SJCRH30 (cell line): ENCODE measurements at places on chromosomes 11 and 22.

- no peak for DNase-seq
These were observed 3.4 kb downstream of the DSCAML1 start for GRCh38 chr11:117793583-117793982.

DNA sequence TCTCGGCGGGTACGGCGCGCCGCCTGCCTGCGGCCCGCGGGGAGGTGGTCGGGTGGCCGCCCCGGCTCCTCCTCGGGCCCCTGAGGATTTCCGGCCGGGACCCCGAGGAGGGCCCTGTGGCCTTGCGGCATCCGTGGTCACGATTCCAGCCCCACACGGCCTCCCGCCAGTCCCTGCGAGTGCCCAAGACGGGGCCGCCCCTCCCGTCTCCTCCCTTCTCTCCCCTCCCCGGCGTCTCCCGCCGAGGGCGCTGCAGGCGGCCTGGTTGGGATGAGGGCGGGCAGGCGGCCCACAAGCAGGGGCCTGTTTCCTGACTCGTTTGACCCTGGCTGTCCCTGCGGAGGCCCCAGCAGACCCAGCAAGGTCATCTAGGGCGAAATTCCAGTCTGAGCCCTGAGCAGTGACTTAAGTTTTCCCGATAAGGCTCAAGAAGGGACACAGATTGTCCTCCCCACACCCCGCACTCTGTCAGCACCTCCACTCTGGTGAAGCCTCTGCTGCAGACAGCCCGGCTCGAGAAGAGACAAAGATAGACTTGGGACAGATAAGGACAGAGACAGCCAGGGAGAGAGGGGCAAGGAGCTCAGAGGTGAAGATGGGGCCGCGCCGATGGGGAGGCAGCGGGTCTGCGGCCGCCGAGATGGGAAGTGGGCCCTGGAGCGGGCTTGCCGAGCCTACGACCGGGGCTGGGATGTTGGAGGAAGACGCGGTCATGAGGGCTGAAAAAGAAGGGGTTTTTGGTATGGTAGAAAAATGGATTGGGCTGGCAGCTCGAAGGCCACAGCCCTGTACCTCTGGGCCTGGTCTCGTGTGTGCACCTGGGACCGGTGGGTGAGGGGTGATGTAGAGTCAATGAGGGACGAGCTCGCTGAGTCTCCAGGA is 95.0 kb downstream of the SWAP70 start:
- DNase-seq: no peak

GRCh38 chr22:45631841-45632238 is 39.8 kb upstream of the ATXN10 start:
- DNase-seq: no peak

DNA sequence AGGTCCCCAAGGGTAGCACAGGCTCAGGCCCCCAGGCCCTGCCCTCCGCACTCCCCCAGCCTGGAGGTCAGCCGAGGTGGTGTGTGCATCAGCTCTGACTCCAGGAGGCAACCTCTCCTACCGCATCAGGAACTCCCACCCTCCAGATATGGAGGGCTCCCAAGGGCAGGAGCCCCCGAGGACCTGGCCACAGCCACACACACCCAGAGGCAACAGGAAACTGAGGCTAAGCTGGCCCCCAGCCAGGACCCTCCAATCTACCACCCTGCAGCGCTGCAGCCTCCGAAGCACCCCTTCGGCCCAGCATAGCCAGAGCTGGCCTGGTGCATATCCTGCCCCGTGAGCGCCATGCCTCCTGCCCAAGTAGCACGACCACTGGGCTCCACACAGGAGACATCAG is 104.0 kb downstream of the MED15 start:
- no peak for DNase-seq

- peak; percentile 85 for DNase-seq
These were observed 18.5 kb downstream of the FIBIN start for GRCh38 chr11:27012234-27012921.

GRCh38 chr11:69233744-69234570 is 60.0 kb upstream of the MYEOV start:
- no peak for DNase-seq

DNA sequence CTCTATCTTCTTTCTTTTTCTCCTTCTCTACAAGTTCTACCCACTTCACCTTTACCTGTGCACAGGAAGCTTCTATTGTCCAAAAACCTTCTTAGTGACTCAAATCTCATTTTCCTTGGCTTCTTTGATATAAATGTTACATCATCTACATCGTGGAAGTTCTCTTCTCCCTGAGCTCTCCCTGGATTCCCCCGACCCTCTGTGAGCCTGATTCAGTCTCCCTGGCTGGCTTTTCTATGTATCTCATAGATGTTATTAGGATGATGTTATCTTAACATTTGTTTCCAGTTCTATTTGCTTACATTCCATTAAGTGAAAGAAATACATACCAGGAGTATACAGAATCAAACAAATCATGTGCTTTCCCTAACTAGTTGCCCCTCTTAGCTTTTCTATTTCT is 235.8 kb upstream of the PITPNB start:
- no peak for DNase-seq

DNA sequence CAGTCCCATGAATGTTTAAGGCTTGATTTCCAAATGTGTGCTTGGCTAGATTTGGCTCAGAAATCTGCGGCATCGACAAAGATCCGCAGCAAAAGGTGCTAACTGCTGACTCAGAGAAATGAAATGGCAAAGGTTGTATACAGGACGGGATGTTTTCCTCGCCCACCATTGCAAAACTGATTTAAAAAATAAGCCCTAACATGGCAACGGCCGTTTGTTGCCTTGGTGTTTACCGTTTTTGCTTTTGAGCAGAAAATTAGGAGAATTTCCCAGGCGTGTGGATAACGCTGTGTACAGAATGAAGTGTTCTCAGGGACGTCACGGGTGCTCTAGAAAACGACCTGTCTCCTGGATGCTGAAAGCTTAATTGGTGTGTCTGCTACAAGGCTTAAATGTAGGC is 70.2 kb downstream of the ARHGAP8 start:
- no peak for DNase-seq

- DNase-seq: peak; percentile 45
These were observed 21.2 kb upstream of the FEZ1 start for GRCh38 chr11:125517116-125517770.

DNA sequence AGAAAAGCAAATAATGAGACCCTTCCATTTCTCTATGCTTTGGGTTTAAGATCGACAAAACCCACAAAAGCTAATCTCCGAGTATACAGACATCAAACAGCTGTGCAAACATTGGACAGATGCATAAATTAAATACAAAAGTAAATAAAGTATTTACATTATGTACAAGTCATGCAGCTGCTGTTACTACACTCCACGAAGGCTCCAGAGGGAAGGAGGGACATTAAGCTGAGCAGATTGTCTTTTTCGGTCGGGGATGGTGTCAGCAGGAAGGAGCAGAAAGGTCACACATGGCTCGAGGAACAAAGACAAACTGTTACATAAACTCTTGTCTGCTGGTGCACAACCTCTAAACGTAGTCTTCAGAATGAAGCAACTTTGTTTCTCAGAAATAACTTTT is 88.8 kb upstream of the BARX2 start:
- peak; percentile 58 for DNase-seq

GRCh38 chr11:76083563-76084451 is 122.5 kb downstream of the WNT11 start:
- DNase-seq: no peak

GRCh38 chr22:36052505-36052941 is 23.9 kb upstream of the RBFOX2 start:
- DNase-seq: no peak

DNA sequence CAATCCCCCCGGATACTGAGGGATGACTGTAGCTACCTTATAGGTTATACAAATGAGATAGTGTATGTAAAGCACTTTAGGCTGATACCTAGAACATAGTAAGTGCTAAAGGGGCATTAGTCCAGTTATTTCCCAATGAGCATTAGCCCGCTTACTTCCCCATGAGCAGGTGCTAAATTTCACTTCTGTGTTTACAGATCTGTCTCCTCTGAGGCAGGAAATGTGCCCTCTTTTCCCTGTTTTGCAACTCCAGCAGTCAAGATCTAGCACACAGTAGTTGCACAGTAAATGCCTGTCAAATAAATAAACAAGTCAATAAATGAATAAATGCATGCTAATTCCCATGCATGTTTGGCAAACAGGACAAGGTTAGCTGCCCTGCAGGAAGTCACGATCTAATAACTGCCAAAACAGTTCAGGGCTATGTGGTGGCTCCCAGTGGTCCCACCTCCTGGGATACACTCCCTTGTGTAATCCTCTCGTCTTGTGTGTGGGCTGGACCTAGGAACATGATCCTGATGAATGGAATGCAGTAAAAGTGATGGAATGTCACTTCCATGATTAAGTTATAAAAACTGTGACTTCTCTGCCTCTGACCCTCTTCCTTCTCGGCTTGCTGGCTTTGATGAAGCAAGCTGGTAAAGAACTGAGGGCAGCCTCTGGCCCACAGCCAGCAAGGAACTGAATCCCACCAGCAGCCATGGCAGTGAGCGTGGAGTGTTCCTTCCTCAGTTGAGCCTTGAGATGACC is 459.0 kb downstream of the SOX6 start:
- DNase-seq: peak; percentile 17

GRCh38 chr11:68369756-68370155 is 57.4 kb downstream of the LRP5 start:
- no peak for DNase-seq

- no peak for DNase-seq
These were observed 66.8 kb downstream of the THAP12 start for GRCh38 chr11:76313913-76314740.

DNA sequence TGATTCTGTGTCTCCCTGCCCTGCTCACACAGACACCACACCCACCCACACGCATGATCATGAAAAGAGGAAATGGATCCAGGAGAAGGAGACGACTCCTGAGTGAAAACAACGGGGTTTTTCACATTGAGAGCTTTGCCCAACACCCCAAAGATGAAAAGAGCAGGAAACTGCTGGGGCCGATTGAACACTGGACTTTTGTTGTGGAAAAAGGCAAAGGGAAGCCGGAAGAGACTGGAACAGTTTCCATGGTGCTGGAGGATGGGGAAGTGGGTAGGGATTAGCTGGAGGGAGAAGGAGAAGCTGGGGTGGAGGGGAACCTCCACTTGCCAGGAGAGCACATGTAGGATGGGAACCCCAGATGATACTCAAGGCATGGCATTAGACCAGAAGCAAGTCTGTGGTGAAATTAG is 5.2 kb upstream of the SLC43A3 start:
- no peak for DNase-seq

DNA sequence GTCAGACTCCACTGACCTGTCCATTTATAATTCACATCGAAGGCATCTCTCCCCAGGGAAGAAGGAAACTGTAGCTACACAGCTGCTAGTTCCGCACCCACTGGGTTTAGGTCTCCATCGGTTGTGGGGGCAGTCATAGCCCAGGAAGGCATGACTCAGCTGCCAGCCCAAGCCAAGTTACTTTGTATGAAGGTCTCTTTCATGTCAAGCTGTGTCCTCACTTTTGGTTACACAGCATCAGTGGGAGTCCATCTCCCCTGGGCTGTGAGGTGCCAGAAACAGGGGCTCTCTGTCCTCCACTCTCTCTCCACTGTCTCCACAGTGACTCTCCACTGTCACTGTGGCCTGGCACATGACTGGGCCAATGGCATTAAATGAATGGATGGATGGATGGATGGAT is 585.2 kb downstream of the BRD1 start:
- no peak for DNase-seq

- no peak for DNase-seq
These were observed 6.5 kb downstream of the IGLL5 start for GRCh38 chr22:22893891-22894739.

DNA sequence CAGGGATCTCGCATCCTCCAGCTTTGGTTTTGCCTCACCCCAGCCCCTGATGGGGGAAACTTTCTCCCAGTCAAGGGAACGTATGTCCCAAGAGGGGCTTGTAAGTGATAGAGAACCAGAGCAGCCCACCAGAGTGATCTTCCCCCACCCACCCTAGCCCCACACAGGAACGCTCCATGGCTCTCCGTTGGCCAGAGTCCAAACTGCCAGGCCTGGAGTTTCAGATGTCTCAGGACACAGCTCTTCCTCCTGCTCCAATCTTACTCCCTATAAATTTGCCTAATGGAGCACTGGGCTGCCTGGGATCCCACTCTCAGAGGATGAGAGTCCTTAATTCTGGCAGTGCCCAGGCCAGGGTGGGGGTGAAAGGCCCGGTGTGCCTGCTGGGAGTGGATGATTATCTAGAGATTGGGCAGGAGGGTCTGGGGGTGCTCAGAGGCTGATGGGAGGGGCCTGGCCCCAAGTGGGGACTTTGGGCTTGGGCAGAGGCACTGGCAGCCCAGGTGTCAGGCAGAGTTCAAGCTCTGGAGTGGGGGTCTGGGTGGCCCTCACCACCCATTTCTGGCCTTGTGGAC is 79.9 kb downstream of the WNT7B start:
- no peak for DNase-seq

DNA sequence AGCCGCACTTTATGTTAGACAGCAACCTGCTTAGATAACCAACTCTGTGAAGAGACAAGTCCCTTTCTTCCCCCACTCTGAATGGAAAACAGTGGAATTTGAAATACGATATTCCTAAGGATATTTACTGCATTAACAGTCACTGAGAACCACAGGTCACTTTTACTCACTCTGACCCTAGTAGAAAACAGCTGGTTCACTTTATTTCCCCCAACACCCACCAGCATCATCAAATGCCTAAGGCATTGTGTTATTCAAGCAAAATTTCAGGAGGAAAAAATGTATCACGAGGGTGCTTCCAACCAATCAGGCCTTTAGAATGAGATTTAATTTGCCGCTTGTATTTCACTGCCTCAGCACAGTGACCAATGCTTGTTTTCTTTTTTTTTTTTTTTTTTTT is 1134.1 kb upstream of the CCDC90B start:
- DNase-seq: peak; percentile 46

- no peak for DNase-seq
These were observed 31.4 kb downstream of the ZC3H12C start for GRCh38 chr11:110124605-110125004.

- no peak for DNase-seq
These were observed 156.4 kb downstream of the SWAP70 start for GRCh38 chr11:9820260-9820659.

DNA sequence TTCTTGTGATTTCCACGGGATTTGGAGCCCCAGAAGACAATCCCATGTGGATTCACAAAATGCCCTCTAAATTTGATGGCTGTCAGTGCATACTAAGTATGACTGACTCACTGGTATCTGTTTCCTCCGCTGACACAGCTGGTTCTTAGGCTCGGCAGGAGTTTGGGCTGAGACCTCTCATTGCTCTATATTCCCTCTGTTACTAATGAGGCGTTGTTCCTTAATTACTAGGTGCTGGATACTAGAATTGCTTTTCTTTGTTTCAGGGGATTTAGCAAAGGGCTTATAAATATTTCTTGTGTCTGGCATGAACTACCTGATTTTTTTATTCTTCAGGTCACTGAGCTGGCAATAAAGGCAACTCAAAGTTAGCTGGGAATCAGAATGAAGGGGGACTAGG is 53.2 kb upstream of the EHF start:
- no peak for DNase-seq

GRCh38 chr11:8023831-8024555 is 36.9 kb downstream of the EIF3F start:
- no peak for DNase-seq

DNA sequence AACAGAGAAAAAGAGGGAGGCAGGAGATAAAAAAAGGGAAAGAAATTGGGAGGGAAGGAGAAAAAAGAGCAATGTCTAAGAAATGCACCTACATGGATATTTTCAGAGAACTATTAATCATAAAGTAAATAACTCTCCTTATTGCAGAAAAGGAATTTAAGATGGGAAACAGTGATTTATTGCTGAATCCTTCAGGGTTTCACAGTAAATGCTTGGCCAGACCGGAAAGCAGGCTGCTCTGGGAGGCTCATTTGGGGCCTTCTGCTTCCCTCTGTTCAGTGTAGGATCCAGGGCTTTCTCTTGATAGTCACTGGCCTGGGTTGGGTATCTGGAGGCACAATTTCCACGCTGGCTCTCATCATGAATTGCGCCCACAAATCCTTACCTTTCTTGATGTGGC is 324.3 kb upstream of the SORL1-AS1 start:
- DNase-seq: no peak
